ENCODE measurements at places on chromosomes 4 and X. TPM values are rescaled to one million over a fixed set of nuclear protein-coding genes. Genes with fewer than 3 reads are reported as not detected.

- peaks cover 10% of the 10 kb centered on the region for H3K4me1 ChIP-seq
- no peaks in the 10 kb centered on the region for H3K36me3 ChIP-seq
- no peak overlapping the region for H3K27ac ChIP-seq
- no peak overlapping the region for H3K4me3 ChIP-seq
- no peaks in the 10 kb centered on the region for H3K27me3 ChIP-seq
Observed at GRCh38 chrX:22056235-22056634, 24.1 kb downstream of the PHEX start.

GRCh38 chrX:130975947-130976346, 72.9 kb upstream of the ENOX2 start:
- peaks cover 4% of the 10 kb centered on the region for H3K4me1 ChIP-seq
- H3K27ac ChIP-seq, result no peak overlapping the region
- no peak for DNase-seq
- no peaks in the 10 kb centered on the region for H3K36me3 ChIP-seq
- peaks cover 43% of the 10 kb centered on the region for H3K27me3 ChIP-seq

- no peak for DNase-seq
- no peak overlapping the region for H3K4me3 ChIP-seq
- H3K27ac ChIP-seq, result peak overlapping the region; percentile 26
- H3K4me1 ChIP-seq, result peaks cover 12% of the 10 kb centered on the region
- no peaks in the 10 kb centered on the region for H3K27me3 ChIP-seq
Observed at GRCh38 chr4:86400216-86400615, 40.4 kb upstream of the MAPK10 start.

DNA sequence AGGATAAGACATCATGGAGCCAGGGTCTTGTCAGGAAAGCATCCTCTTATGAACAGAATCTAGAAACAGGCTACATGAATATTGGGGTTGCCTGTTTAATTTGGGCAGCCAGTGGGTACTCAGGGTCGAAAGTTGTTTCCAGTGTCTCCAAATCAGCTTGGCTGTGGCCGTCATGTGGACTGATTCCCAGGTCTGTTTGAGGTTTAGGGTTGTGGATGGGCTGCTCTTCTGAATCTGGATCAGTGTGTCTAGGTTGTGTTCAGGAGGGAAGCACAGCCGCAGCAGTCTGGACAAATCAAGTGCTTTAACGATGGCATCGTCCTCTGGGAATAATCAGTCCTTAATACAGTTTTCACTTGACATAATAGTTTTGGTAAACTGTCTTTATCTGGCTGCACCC, 94.3 kb downstream of the GATB start:
- H3K27ac ChIP-seq, result no peak overlapping the region
- peaks cover 8% of the 10 kb centered on the region for H3K36me3 ChIP-seq
- no peak overlapping the region for H3K4me3 ChIP-seq
- H3K27me3 ChIP-seq, result peaks cover 26% of the 10 kb centered on the region
- no peak for DNase-seq

GAB3 gene
- 0.29 TPM for total RNA-seq

DNA sequence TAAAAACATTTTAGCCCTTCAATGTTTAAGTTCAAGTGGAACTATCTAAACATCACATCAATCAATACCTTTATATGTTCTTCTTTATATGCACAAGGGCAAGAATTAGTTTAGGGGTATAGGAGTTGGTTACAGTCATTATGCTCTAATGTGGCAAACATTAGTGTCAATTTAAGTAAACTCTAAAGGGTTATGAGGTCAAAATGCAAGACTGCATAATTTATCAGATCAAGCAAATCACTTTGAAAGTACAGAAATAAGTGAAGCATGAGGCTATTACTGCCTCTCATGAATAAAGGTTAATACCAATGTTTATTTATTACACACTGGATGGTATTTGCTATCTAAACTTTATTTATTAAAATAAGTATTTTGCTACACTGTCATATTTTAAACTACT, 59.7 kb downstream of the MAB21L2 start:
- no peak overlapping the region for H3K4me3 ChIP-seq
- no peak overlapping the region for H3K27ac ChIP-seq
- no peaks in the 10 kb centered on the region for H3K27me3 ChIP-seq

PASD1 gene
- not detected for total RNA-seq

DNA sequence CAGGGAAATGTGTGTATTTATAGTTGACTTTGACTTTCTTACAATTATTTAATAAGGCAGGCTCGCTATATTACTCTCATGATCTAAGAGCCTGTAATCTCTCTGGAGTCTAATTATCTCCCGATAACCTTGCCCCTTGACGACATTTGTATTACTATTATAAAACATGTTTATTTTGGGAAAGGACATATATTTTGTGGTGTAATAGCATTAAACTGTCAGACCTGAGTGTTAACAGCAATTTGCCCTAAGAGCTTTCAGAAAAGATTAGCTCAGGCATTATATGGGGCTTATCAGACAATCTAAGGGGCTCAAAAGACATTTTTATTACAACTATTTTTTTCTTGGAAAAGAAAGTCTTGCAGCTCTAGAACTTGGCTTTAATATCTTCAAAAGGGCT, 427.9 kb upstream of the SLIT2 start:
- H3K4me1 ChIP-seq, result peaks cover 12% of the 10 kb centered on the region
- H3K36me3 ChIP-seq, result no peaks in the 10 kb centered on the region
- peaks cover 44% of the 10 kb centered on the region for H3K27me3 ChIP-seq
- no peak overlapping the region for H3K27ac ChIP-seq

GRCh38 chr4:105965183-105965800, 70.0 kb downstream of the NPNT start:
- peak overlapping the region; percentile 92 for H3K27ac ChIP-seq
- no peak overlapping the region for H3K4me3 ChIP-seq
- DNase-seq, result no peak
- peaks cover 35% of the 10 kb centered on the region for H3K4me1 ChIP-seq
- H3K36me3 ChIP-seq, result no peaks in the 10 kb centered on the region

DNA sequence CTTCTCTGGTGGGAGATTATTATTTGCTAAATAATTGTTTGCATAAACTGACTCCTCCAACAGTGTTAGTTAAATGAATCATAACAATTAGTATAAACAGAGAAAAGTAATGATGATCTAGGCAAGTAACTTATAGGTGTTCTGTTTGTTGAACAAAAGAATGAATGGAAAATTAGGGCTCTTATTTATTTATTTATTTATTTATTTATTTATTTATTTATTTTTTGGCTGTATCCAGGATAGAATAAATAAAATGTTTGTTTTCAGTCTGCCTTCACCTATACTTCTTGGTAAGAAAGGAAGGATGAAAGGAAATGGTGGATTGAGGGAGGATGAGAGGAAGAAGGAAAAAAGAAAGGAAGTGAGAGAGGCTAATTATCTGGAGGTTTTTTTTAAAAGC, 561.6 kb upstream of the MAGEB2 start:
- no peak for DNase-seq
- no peaks in the 10 kb centered on the region for H3K27me3 ChIP-seq
- H3K4me3 ChIP-seq, result no peak overlapping the region
- no peak overlapping the region for H3K27ac ChIP-seq
- no peaks in the 10 kb centered on the region for H3K36me3 ChIP-seq
- H3K4me1 ChIP-seq, result peaks cover 6% of the 10 kb centered on the region

PCDH11X gene
- total RNA-seq, result 13.5 TPM

CT83 gene
- not detected for total RNA-seq

GABRA4 gene
- total RNA-seq, result not detected

DNA sequence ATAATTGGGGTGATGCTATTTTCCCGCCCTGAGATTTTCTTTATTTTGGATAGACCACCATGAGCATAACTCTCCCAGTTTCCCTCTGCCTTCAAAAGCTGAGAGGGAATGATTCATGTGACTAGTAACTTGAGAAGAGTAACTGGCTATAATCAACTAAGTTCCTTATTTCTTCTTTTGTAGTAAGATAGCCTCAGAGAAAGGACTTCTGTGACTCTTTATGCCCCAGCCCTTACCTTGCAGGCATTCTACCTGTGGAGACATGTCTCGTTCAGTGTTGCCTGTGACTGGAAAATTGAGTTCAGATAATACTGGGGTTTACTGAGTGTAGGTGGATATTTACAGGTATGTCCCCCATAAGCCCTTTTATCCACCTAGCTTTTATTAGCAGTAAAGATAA, 715.4 kb upstream of the HS3ST1 start:
- H3K4me1 ChIP-seq, result peaks cover 1% of the 10 kb centered on the region
- no peak for DNase-seq
- no peak overlapping the region for H3K27ac ChIP-seq
- no peaks in the 10 kb centered on the region for H3K27me3 ChIP-seq
- H3K4me3 ChIP-seq, result no peak overlapping the region

Data from mesothelial cell of epicardium (in vitro differentiated cells).